Bronchial epithelial cell (primary cell): ENCODE measurements at places on chromosomes 12 and 14.

GRCh38 chr12:3224530-3224903, 147.3 kb downstream of the TSPAN9 start:
- no peak for DNase-seq

GRCh38 chr12:46374310-46374709, 1.7 kb upstream of the SLC38A2 start:
- DNase-seq = no peak

DNA sequence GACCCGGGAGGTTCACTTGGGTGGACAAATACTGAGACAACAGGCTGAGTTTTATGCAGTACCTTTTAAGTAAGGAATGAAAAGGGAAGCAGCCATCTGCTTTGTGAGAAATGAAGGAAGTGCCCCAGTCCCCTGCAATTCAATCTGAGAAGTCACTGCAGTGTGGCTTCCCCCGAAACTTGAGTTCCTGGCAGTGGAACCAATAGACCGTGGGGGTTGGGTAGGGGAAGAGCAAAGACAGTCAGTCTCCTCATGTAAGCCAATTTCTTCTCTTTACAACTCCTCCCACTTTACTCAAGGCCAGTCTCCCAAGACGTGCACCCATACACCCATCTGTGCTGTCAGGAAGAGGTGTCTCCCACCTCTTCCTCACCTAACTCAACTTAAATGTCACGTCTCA, 206.5 kb downstream of the BCAT1 start:
- DNase-seq = no peak

GRCh38 chr14:49966971-49967630, 74.2 kb downstream of the ARF6 start:
- DNase-seq = peak; percentile 38

DNA sequence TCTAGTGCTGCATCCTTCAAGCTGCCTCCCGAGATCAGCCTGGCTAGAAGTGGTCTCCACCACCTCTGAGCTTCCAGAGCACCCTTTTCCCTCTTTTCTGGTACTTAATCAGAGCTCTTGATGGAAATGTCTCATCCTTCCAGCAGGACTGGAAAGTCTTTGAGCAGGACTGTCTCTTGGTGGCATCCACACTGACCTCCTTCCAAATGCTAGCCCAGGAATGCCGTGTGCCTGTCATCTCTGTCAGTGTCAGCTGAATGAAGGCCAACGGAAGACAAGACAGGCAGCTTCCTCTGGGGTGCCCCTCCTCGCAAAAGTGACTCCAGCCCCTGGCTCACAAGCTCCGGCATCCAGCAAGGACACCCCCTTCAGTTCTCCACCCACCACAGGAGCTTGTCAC, 171.3 kb upstream of the FKBP4 start:
- DNase-seq = no peak

DNA sequence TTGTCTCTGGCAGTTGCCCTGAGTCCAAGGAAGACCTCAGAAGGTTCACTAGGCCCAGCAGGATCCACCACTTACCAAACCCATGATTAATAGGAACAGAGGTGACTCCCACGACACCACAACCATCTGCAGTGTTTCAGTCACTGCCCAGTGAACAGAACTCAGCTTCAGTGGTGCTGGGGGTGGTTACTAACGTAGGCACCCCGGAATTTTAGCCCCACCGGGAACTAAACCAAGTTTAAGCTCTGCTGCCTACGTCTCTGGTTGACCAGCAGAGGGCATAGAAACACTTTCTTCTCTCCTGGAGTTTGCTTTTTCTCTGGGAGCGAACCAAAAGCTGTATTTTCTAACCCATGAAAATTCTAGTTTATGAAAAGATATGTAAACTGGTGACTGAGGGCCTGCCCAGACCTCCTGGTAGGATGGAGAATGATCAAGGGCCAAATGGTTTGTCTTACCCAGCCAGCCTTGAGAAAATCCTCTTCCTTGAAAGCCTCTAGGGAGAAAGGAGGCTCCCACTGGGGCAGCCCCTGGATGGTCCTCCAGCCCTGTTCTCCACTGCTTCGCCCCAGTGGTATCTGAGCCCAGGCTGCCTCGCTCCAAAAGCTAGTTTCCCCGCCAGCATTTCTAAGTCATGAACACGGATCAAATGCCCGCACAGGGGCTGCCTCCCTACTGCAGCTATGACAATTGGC, 379.8 kb downstream of the DPF3 start:
- DNase-seq = peak; percentile 27

GRCh38 chr12:65162609-65163008, 6.8 kb upstream of the LEMD3 start:
- no peak for DNase-seq

- DNase-seq = no peak
Measured at GRCh38 chr14:78131201-78131600, 39.0 kb upstream of the NRXN3 start.

GRCh38 chr14:23294734-23295561, 7.7 kb downstream of the PPP1R3E start:
- DNase-seq = peak; percentile 27

GRCh38 chr12:129080821-129081220, 227.5 kb downstream of the GLT1D1 start:
- no peak for DNase-seq

- no peak for DNase-seq
Measured at GRCh38 chr14:101253948-101254347, 307.3 kb upstream of the DIO3 start.

- peak; percentile 47 for DNase-seq
Measured at GRCh38 chr12:56080556-56081138, 682 bp downstream of the ERBB3 start.

DNA sequence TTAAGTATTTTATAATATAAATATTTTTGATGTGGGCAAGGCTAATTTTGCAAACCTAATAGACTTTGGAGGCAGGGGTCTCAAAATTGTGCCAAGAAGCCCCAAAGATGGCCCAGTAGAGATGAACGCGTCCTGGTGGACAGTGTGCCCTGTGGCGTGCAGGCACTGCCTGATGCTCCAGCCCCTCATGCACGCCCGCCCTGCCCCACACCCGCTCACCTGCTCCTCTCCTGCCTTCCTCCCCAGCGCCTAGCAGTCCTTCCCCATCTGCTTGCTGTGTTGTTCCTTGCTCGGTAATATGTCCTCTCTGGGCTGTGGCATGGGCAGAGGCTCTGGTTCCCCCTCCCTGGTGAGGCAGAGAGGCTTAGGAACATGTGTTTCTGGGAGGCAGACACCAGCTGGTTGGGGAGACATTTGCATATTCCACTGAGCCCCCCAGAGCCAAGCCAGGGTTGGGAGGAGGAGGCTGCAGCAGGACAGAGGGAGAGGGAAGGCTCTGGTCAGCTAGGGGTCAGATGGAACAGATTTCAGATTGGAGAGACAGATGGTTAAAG, 46.8 kb upstream of the GPATCH2L start:
- no peak for DNase-seq

DNA sequence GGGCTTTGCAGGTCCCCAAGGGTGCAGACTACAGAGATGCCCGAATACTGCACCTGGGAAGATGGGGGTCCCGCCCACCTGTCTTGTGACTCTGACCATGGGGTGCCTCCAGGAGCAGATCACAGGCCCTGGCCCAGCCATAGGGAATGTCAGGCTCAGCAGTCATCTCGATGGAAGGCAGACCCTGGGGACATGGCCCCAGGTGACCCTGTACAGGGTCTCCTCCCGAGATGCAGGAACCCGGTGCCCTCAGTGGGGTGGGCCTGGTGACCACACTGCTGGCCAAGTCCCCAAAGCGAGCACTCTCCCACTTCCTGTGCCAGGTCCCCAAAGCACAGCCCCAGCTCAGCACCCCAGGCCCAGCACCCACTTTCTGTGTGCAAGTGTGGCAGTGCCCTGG, 903.7 kb upstream of the USP15 start:
- no peak for DNase-seq

DNA sequence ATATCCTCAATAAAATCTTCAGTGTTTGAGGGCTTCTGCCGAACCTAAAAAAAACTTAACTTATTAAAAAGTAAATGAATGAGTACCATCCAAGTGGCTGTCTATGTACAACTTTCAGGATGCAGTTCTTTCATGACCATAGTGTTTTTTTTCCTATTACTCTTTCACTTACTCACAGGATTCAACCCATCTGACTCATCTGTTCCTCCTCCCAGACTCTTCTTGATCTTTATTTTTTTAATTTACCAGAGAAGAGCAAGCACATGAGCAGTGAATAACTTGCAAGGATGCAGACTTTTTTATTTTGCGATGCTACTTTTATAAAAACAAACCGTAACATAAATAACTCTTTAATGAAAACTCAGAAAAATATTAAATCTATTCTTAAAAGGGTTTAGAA, 24.5 kb downstream of the RECQL start:
- DNase-seq = peak; percentile 54

DNA sequence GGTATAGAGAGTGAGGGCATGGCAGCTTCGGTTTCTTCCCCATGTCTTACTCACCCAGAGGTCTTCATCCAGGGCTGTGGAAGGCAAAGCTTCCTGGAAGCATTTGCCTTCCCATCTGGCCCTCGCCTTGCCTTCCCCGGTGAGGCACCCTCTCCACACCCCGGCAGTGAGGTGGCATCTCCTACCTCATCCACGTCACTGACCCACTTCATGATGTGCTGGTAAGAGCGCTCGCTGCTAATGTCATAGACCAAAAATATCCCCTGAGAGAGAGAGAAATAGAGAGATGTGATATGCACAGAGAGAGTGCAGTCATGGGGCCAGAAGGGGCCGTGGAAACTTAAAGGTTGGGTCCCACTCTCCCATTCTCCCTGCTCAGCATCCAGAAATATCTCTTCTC, 8.3 kb upstream of the GPX2 start:
- no peak for DNase-seq

DNA sequence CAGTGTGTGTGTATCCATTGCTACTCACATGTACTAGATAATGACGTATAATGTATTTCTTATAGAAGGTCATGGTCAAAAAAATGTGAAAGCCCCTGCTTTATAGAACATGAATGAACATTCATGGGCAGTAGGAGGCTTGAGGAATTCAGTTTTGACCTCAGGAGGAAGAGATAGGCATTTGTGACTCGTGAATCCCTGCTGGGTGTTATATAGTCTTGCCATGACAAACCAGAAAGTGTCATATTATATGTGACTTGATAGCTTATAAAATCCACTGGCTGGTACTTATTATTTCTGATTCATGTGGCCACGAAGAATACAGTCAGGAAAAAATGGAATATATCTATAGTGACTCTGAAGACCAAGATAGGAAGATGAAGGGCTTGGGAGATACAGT, 287.6 kb downstream of the CEP128 start:
- no peak for DNase-seq

DNA sequence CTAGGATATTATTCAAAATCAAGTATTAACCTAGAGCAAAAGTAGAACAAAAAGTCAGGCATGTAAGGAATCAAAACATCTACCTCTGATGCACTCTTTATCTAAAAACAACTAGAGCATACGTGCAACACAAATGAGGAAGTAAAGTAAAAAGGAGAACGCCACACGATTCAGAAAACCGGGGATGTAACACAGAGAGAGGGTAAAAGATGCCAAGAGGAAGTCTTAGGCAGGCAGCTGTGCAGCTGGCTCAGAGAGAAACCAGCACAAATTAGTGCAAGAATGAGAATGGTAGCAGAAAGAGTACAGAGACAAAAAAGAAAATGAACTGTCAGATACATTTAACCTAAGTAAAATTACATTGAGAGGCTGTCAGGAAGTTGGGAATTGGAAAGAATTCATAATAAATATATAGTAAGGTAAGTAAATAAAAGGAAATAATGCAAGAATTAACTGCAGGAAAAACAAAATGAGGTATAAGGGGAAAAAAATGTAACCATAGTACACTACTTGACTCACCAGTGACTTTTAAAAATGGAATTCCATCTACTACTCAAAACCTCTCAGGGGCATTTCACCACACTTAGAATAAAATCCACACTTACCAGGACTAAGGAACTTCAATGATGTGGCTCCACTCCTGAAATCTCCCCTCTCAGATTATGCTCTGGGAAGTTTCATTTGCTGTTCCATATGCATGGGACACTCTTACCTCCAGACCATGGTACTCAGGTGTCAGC, 17.1 kb downstream of the BCAT1 start:
- DNase-seq = no peak

- DNase-seq = no peak
Measured at GRCh38 chr12:104323899-104324298, 20.4 kb downstream of the EID3 start.

- DNase-seq = no peak
Measured at GRCh38 chr14:101354726-101355125, 206.6 kb upstream of the DIO3 start.

- peak; percentile 89 for DNase-seq
Measured at GRCh38 chr12:26870491-26871419, 37.8 kb upstream of the ITPR2 start.

- no peak for DNase-seq
Measured at GRCh38 chr12:101714877-101715444, 17.5 kb downstream of the CHPT1 start.

GRCh38 chr14:41872931-41873685, 266.4 kb downstream of the LRFN5 start:
- DNase-seq = no peak

DNA sequence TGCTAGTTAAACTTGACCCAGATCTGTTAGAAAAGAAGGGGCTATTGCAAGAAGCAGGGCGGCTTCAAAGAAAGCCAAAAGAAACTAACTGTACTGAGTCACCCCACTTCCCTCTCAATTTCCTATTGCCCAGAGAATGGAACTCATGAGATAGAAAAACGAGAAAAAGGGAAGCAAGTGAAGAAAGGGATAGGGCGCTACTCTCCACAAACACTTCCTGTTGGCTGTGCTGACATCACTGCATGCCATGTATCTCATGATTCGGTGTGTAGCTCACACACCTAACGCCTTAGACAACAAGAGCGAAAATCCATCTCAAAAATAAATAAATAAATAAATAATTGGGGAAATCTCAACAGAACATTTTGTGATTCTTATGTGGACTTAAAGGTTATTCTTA, 13.0 kb upstream of the P2RX4 start:
- DNase-seq = peak; percentile 12

- no peak for DNase-seq
Measured at GRCh38 chr14:35231207-35231760, 60.9 kb upstream of the PSMA6 start.

- no peak for DNase-seq
Measured at GRCh38 chr12:113437729-113438100, 15.5 kb downstream of the SDSL start.

DNA sequence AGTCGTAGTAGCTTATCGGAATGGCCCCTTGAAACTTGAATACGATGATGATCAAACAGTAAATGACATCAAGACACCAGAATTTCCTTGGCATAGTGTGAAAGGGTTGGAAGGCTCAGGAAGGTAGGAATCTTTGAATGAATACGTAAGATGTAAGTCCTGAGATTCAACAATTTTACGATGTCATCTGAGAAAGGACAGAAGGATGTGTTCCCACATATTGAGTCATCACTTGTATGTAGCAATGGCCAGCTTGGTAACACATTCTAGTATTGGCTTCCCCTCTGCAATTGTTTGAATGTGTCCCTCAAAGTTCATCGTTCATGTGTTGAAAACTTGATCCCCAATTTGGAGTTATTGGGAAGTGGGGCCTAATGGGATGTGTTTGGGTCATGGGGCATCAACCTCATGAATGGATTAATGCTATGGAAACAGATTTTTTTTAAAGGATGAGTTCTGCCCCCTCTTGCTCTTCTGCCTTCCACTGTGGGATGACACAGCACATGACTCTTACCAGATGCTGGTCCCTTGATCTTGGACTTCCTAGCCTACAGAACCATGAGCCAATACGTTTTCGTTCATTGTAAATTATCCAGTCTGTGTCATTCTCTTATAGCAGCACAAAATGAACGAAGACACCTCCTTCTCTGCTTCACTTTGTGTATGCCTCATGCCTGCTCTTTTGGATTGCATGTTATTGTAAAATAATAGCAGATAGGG, 284.6 kb downstream of the BCAT1 start:
- peak; percentile 13 for DNase-seq

- DNase-seq = no peak
Measured at GRCh38 chr14:51500776-51501175, 150.9 kb upstream of the FRMD6 start.

- DNase-seq = no peak
Measured at GRCh38 chr12:109309381-109310246, 530 bp upstream of the FOXN4 start.
